ENCODE measurements at places on chromosomes 7 and 10.

DNA sequence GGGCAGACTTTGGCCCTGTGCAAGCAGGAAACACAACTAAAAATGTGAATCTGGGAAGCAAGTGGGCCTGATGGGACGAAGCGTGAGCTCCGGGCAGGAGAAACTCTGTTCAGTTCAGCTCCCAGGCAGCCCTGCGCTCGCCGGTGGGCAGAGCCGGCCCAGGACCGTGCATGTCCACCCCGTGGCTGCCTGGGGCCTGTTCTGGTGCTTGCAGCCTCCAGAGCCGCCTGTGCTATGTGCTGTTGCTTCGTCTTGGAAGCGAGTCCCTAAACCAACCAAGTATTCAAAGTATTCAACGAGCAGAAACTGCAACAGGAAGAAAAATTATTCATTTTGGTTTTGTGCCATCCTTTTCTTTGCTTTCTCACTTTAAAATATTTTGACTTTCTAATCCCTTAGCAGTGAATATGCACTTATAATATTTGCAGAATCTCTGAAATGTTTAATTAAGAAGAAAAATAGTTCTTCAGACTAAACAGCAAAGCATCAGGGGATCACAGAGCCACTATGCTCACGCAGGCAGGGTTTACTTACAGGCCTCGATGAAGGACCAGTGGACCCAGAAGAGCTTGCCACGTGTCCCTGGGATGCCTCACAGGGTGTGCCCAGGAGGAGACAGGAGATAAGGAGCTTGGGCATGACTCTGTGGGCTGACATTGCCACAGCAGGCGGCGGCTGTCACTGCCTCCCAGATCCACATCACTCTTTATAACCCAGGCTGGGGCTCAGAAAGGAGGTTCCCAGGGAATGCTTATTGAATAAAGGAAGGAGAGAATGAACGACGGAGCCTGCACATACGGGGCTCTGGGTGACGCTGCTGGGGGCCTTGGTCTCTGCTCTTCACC, 45.6 kb downstream of the VIPR2 start:
- no peak for DNase-seq

GRCh38 chr7:115603416-115603815, 427.1 kb downstream of the TFEC start:
- DNase-seq, result peak; percentile 9

DNA sequence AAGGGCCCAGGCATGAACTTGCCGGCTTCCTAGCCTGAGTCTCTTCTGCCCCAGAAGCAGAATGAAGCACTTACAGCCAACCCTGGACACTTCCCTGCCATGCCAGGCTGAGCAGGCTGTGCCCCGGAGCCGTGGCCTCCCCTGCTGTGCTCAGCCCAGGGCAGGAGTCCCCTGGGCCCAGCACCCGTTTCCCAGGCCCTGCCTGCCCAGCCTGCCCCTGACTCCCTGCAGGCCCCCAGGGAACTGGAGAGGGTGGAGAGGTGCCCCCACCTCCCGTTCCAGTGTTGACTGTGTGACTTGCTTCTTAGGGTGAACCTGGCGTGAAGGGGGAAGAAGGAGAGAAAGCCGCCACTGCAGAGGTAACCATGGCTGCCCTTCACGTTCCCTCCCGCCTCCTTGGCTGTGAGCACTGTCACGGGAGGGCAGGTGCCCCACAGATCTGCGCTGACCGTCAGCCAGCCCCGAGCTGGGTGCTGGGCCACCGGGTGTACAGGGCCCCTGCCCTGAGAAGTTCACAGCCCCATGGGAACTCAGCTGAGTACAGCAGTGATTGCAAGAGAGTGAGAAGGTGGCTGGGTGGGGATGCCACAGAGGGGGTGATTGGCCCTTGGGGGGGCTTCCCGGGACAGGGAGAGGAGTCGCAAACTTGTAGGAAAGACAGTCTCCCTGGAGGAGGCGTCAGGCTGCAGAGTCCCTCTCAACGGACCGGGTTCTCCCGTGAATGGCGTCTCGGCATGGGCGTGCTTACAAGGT, 75.9 kb downstream of the MYL10 start:
- DNase-seq, result peak; percentile 27

- DNase-seq, result no peak
These were observed 34.0 kb upstream of the R3HCC1L start for GRCh38 chr10:98100476-98100875.

DNA sequence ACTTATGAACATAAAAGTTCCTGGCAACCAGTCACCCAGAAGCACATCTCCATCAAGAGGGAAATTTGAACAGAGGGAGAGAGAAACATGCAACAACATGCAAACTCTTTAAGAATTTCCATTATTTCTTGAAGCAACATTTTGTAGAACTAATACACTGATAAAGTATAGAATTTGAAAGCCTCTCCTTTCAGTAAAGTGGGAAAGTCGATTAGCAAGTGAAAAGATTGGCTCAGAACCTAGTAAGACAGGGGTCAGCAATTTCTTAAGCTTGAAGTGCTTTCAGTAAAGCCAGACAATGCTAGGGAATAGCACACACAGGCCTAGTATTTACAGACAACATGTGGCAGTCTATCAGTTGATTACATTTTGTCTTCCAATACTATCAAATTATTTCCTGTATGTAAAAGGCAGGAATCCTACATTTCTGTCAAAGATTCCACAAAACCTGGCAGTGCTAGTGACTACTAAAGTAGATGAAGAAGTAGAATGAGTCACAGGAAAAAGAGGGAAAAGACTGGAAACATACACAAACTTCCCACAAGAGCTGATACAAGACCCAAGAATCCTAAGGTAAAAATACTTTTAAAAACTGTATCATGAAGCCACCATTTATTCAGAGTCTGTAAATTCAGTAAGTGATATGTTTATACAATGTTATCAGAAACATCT, 25.2 kb downstream of the DNAJC1 start:
- DNase-seq, result no peak

DNA sequence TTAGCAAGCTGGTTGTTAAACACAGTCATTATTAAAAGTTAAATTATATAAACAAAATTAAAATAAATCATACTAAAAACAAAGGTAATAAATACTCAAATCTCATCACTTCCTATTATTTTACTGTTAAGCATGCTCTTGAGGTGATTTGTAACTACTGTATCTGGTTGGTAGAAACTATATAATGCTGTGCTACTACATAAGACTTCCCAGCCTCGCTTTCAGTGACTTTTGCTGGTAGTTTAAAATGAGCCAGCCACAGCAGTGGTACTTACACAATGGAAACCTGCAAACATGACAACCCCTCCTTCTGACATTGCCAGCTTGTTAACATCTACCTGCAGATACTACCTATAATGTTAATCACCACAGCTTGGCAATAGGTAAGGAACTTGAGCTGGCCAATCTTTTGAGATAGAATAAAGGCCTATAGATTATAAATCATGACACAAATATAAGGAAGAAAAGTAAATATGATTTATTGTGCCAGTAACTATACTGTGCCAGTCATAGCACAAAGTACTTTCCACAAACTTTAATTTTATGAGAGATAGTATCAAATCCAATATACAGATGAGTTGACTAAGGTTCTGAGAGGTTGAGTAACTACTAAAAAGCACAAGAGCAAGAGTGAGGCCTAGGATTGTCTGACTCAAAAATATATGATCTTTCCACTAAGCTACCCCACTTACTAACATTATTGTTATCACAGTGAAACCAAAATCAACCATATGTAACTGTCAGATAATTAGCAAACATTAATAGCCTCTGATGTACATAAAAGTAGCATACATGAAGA, 181.1 kb upstream of the ASAH2 start:
- DNase-seq, result no peak

DNA sequence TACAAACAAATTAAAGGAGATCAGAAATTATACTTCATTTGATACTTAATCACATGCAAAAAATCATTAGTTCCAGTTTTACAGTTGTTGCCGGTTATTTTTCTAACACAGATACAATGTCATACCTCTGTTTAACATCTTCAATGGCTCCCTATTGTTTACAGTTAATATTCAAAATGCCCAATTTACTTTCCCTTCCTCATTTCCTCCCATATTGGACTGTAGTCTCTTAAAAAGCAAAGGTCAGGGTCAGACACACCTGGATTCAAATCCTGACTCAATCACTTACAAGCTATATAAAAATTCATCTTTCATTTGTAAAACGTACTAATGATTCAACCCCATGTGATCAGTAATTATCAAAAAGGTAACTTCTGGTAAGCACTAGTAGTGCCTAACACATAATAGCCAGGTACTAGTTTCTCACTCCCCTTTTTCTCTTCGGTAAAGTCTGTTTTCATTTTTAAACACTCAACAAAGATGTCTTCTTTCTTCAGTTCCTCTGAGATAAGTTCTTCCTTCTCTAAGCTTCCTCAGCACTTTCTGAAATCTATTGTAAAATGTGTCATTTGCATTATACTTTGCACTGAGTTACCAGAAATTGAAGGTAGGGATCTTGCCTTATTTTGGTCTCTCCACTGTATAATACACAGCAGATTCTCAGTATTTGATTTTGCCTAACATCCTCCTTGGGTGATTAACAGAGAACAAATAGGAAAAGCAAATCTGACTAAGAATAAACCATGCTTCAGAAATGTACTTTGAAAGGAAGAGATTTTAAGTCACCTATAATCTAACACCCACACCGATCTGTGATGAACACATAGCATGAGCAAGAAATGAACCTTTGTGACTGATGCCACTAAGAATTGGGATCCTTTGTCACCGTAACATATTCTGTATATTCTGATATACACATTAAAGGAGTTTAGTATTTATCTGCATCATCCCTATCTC, 16.1 kb downstream of the KMT2C start:
- DNase-seq, result no peak

DNA sequence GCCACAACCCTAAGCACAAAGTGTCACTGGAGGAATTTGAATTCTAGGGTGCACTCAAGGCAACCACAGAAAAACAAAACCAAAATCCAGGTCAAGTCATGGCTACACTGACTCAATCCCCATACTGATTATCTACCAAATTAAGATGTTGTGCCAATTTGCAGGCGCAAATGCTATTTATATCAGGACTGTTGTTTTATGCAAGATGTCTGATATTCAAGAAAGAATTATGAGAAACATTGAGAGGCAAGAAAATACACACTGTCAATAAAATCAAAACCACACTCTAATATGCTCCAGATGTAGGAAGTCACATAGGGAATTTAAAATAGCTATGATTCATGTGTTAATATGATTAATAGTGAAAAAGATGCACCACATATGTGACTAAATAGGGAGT, 141.3 kb upstream of the MINDY3 start:
- DNase-seq, result no peak

GRCh38 chr7:24601600-24601999, 28.3 kb downstream of the PALS2 start:
- DNase-seq, result no peak

DNA sequence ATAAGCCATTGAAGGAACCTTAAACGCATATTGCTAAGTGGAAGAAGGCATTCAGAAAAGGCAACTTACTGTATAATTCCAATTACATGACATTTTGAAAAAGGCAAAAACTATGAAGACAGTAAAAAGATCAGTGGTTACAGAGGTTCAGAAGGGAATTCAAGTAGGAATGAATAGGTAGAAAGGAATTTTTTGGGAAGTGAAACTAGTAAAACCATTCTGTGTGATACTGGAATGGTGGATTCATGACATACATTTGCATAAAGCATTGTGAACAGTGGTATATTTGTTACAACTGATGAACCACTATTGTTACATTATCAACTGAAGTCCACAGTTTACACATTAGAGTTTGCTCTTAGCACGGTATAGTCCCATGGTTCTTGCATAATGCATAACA, 114.2 kb upstream of the GPR22 start:
- no peak for DNase-seq

DNA sequence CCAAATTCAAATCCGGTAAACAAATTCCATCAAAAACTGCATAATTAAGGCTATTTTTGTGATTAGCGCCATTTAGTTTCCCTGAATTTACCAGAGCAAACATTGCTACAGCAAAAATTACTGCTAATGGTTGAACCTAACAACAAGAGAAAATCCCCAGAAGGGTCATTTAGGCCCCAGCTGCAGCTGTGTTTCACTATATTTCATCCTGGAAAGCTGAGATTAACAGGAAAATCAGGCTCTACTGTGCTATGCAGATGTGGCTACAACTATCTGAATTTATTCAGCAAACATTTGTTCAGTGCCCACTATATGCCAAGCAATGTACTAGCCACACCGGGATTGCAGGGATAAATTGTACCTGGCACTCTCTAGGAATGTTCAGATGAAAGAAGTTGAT, 104.0 kb downstream of the PON1 start:
- DNase-seq, result no peak

- no peak for DNase-seq
These were observed 211.4 kb upstream of the KLF14 start for GRCh38 chr7:130945411-130945811.

- no peak for DNase-seq
These were observed 22.5 kb downstream of the PDZD8 start for GRCh38 chr10:117352724-117353123.

- DNase-seq, result no peak
These were observed 429.2 kb upstream of the ETV1 start for GRCh38 chr7:14418633-14419032.

Data from NB4 (cell line).